ENCODE measurements at places on chromosomes 5 and 9.

DNA sequence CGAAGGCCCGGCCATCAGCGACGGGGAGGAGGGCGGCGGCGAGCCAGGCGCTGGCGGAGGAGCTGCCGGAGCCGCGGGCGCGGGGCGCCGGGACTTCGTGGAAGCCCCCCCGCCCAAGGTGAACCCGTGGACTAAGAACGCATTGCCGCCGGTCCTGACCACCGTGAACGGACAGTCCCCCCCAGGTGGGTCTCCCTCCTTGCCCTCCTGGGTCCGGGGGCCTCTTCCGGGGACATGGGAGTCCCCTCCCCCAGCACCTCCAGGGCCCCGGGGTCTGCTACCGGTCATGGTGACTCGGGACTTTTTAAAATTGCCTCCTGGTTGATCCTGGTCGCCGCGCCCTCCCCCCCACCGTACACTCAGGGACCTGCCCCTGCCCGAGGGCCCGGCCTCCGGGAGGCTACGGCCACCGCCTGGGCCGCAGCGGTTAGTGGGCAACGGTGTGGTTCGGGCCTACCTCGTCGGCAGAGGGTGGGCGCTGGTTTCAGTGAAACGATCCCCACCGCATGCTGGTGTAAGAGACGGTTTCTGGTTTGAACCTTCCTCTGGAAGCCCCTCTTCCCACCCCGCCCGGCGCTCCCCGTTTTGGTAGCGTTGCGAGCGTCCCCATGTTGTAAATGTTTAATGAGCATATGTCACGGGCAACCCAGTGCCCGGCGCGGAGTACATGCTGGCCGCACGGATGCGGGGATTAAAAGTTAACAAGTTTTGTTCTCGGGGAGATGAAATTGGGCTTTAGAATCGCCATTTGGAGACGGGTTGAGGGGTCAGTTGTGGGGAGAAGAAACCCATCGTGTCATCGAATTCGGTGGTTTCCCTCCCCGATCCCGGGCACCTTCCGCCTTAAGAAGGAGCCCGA lies 1.1 kb downstream of the LARP1 start:
- DNase-seq = peak; percentile 24

- no peak for DNase-seq
Observed at GRCh38 chr5:130773813-130774212, 391.2 kb downstream of the HINT1 start.

DNA sequence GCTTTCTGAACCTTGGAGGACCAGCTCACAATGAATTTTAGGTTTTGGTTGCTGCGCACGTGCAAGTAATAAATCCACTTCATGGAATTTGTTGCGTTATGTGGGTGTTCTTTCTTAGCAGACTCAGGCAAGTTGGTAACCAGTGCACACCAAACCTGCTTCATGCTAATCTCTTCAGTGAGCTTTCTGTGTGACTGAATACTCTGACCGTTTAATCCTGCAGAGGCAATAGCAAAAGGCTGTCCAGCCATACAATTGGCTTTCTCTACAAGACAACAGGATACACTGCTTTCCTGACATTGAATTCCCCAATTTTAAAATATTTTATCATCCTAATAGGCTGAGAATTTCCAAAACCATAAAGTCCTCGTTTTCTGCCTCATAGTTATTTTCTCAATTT lies 10.3 kb downstream of the UGT3A2 start:
- no peak for DNase-seq

- DNase-seq = no peak
Observed at GRCh38 chr5:74396913-74397622, 243.5 kb downstream of the ENC1 start.

- DNase-seq = no peak
Observed at GRCh38 chr5:59296317-59297264, 596.9 kb downstream of the PDE4D start.

GRCh38 chr9:19154135-19154612 lies 26.9 kb upstream of the PLIN2 start:
- DNase-seq = no peak

DNA sequence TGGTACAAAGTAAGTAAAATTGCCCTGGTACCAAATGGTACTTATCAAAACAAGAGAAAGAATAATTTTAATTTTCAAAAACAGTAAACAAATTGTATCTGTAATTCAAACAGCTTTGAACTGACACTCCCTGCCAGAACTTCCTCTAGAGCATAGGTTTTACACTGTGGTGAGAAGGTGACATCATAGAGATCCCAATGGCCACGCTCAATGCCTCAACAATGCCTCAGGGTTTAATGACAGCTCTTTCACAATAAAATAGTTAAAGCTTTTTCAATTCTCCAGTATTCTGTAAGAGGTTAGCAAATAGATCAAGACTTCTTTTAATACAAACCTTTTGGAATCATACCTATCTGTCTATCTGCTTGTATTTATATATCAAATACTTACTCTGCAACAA lies 437.1 kb downstream of the PRR16 start:
- DNase-seq = no peak

DNA sequence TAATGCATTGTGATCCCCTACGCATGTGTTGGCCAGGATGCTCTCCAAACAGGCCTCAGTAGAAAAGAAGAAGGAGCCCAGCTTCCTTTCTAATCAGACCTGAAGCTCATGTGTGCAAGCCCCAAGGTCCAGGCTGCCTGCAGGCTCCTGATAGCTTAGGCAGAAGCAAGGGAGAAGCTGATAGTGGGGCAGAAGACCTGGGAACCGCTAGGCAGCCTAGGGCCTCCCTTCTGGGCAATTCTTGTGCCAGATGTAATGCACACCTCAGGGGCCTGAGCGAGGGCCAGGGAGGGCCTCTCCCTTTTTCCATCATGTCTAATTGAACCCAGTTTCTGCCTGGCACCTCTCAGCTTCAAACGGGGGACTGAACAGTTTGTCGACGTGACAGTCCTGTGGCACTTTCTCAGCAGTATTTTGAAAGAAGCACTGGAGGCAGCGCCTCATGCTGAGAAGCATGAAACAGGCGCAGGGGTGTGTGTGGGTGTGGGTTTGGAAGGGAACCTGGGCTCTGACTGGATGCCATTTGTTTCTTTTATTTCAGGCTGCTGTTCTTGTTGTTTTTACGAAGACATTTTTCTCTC lies 212.8 kb downstream of the PIK3R1 start:
- no peak for DNase-seq

GRCh38 chr9:72150127-72150526 lies 887 bp downstream of the GDA start:
- no peak for DNase-seq

- no peak for DNase-seq
Observed at GRCh38 chr9:75623462-75623861, 267.0 kb upstream of the PCSK5 start.

DNA sequence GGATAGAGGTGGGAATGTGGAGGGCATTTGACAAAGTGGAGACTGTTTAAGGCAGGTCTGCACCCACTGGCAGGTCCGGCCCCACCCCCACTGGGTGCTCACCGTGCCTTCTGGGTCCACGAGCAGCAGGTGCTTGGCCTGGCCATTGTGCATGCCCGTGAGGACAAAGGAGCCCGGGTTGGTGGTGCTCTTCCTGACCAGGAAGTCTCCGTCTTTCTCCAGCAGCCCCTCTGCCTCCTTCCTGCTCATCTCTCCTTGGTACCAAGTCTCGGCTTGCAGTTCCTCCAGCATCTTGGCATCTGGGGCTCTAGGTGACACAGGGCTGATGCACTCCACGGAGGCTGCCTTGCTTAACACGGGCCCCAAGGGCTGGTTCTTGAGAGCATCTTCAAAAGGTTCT lies 46.6 kb downstream of the S1PR3 start:
- DNase-seq = no peak

DNA sequence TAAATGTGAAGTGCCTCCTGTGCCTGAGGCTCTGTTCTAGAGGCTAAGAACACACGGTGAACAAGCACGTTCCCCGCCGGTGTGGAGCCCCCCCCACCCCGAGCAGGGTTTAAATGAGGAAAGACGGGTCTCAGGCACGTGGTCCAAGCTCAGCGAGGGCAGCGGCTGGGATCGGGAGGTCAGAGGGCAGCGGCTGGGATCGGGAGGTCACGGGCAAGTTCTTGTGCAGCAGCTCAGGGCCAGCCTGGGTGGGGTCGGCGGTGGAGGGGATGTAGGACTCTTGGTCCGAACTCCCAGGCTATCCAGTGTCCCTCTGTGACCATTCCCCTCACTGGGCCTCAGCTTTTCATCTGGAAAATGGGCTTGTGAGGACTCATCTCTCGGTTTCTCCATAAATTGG lies 2.7 kb upstream of the GBGT1 start:
- no peak for DNase-seq

- DNase-seq = no peak
Observed at GRCh38 chr5:59209758-59210359, 627.0 kb downstream of the RAB3C start.

DNA sequence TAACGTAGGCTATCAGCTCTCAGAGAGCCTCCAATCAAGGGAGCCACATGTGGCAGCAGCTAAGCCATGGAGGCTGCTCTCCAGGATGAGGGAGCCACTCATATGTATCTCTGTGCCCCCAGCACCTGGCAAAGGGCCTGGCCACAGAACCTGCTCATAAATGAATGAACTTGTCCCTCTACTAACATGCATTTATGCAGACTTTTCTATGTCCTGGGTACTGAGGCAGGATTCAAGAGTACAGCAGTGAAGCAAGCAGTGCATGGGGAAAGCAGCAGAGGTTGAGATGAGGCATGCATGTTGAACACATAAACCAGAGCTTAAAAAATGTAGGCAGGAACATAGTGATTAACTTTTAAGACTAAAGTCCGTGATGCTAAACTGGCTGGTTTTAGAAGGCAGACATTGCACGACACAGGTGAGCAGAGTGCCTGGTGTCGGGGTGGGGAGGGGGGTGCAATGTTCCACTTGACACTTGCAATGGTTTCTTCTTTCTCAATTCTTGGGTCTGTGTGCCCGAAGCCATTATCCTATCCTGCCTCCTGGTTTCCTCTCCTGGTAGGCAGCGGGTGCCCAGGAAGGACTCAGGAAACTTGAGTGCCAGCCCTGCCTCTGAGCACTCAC lies 142.8 kb upstream of the ALDH1B1 start:
- no peak for DNase-seq

DNA sequence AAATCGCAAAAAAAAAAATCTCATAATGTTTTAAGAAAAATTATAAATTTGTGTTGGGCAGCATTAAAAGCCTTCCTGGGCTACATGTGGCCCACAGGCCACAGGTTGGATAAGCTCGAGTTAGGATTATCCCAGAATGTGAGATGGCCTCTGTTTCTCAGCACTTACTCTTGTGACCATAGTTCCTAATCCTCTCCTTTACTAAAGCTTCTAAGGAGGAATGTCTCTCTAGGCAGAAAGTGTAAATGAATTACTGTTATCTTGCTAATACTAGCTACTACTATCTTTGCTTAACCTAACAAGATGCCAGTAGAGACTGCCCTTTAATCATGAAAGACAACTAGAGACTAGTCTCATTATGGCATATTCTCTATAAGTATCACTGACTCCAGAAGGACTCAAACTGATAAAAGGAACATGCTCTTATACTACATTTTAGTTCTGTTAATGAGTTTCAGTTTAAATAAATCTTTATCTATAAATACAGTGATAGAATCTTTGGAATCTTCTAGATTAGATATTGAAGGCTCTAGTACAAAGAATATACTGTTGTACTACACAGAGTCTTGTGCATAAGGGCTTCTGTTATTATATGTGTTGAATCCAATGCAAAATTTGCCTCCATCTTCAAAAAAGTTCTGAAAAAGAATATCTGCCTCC lies 13.8 kb downstream of the INVS start:
- DNase-seq = no peak

DNA sequence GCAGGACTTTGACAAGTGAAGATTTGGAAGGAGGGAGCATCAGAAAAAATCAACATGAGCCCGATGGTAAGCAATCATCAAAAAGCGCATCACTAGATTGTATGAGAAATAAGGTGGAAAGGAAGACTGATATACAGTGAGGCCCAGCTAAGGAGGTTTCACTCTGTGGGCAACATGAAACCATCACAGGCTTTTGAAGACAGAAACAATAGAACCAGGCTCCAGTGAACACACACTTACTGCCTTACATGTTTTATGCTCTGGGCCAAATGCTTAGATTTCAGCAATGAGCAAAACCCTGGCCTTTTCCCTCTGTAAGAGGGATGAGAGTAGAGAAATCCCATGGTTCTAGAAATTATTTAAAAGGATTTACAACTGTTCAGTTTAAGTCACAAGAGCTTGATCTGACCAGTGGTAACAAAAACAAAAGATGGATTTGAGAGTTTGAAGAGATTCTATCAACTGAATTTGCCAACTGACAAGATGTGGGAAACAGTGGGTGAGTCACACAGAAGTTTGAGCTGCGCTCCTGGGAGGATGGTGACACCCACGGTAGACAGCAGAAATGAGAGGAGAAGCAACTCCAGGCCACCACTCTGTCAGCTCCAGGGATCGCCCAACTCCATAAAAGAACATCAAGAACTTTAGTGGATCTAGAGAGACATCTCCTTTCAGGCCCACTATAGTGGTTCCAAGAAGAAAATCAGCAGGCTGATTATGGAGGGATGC lies 261.8 kb downstream of the MCTP1 start:
- DNase-seq = no peak

GRCh38 chr9:78688796-78689195 lies 391.9 kb downstream of the PSAT1 start:
- no peak for DNase-seq

GRCh38 chr5:139342423-139342723 lies 719 bp downstream of the PAIP2 start:
- no peak for DNase-seq

DNA sequence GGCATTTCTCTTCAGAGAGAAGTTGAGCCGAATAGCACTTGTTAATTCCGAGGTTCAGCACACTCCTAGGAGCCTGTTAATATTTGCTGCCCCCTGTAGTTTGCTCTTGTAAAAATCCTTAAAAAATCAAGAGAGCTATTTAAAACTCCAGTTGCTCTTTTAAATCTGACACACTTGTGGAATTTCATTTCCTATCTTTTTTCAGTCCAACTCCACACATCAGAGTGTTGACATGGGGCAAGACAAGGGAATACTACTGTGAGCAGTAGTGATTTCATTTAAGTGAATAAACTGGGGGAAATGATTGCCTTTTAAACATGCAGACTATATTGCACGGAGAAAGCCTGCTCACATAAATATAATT lies 1096.3 kb upstream of the DMAC1 start:
- no peak for DNase-seq

GRCh38 chr9:107922260-107922659 lies 432.7 kb upstream of the KLF4 start:
- no peak for DNase-seq

DNA sequence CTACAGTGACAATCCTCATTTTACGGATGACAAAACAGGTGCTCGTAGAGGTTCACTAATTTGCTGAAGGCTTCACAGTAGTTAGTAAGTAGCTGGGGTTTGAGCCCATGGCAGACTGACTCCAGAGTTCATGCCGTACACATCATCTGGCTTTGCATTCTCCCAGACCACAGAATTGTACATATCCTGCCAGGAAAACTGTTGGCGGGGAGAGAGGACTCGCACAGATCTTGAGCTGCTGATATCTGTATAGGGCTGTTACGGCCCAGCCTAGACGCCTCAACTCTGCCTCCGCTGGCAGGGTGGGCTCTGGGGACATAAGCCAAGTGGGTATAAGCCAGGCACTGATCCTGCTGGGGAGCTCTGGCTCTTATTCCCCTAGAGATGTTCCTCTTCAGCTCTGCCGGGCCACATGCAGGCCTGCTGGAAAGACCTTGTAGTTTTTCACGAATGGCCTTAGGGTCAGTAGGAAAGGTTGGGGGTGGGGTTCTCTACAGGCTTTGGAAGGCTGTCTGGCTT lies 16.3 kb downstream of the LARP1 start:
- no peak for DNase-seq

- no peak for DNase-seq
Observed at GRCh38 chr5:15752663-15753285, 252.8 kb downstream of the FBXL7 start.

- no peak for DNase-seq
Observed at GRCh38 chr9:38047301-38048251, 21.5 kb downstream of the SHB start.

- no peak for DNase-seq
Observed at GRCh38 chr5:146642410-146642809, 126.4 kb upstream of the GPR151 start.

Measured in stimulated activated CD4-positive, alpha-beta T cell treated with anti-CD3 and anti-CD28 coated beads, Interleukin-1b, Interleukin-23, amount 100 ng/mL, for 1 hour (primary cell).